Sigmoid colon (tissue), 7 donors: ENCODE measurements at places on chromosomes 6 and 20. TPM values are rescaled to one million over a fixed set of nuclear protein-coding genes. Genes with fewer than 3 reads are reported as not detected.

- no peak for DNase-seq
Observed at GRCh38 chr20:7770578-7770977, 169.7 kb downstream of the HAO1 start.

- no peak for DNase-seq
Observed at GRCh38 chr6:143058987-143059386, 1.7 kb upstream of the AIG1 start.

DNA sequence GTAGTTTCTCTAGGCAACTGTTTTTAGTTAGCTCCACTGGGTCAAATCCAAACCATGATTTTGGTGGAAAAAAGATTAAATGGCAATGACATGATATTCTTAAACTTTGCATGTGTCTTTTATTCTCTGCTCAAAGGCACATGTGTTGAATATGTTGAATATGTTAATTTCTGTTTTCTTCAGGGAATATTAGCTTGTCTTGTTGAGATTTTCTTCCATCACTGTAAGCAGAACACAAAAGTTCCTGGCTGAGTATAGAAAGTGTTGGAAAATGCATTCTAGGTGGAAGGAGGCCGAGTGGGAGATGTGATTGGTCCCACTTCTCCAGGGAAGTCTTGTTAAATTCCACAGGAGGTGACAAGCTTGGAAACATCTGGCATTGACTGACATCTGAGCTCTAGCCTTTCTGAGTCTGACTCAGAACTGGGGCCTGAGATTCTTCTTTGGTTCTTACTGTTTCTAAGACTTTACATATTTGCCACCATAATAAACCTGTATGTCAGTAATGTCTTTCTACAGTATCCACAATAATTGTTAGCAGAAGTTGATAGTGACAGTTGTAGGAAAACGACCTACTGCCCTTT lies 81.1 kb downstream of the LAMA4 start:
- DNase-seq, result no peak

- peak; percentile 83 for DNase-seq
Observed at GRCh38 chr6:56450882-56451739, 191.6 kb downstream of the DST start.

Gene EBF4
- total RNA-seq, result 37.5 TPM

DNA sequence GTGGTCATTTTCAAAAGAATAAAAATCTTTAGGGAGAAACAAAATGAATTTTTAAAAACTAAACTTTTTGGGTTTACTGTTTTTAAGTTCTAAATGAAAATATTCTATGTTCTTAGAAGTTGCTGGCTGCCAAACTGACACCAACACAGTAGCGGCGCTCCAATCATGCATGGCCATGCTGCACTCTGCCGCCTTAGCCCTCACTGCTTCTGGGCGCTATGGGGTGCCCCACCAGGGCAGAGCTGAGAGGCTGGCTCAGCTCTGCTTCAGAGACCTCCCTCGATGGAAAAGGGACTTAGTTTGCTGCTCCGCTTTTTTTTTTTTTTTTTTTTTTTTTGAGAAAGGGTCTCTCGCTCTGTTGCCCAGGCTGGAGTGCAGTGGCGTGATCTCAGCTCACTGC lies 20.9 kb downstream of the EZR start:
- DNase-seq, result no peak

Gene CYP24A1
- not detected for total RNA-seq

- DNase-seq, result no peak
Observed at GRCh38 chr6:147055821-147056392, 148.3 kb upstream of the STXBP5 start.
